Skin of body (tissue), 3 donors: ENCODE measurements at places on chromosomes 3 and 15.

GRCh38 chr3:127690823-127691452 lies 18.2 kb downstream of the ABTB1 start:
- no peak for DNase-seq

- DNase-seq: peak; percentile 73
Measured at GRCh38 chr3:133040696-133041523, 2.7 kb downstream of the TMEM108 start.

DNA sequence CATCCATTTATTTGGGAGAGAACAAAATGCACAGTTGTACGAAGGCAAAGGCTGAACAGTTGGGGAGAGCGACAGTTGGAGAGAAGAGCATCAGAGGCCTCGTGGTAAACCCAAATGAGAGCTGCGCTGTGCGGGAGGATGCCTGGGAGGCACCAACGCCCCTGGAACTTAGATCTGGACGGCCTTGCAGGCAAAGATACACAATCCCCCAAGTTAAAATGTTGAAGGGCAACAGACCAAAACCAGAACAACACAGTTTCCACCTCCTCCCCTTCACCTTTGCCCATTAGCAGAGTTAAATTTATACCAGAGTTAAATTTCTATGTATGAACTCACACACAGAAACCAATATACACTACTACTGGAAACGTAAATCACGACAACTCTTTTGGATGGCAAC lies 339.6 kb downstream of the RORA start:
- DNase-seq: no peak

DNA sequence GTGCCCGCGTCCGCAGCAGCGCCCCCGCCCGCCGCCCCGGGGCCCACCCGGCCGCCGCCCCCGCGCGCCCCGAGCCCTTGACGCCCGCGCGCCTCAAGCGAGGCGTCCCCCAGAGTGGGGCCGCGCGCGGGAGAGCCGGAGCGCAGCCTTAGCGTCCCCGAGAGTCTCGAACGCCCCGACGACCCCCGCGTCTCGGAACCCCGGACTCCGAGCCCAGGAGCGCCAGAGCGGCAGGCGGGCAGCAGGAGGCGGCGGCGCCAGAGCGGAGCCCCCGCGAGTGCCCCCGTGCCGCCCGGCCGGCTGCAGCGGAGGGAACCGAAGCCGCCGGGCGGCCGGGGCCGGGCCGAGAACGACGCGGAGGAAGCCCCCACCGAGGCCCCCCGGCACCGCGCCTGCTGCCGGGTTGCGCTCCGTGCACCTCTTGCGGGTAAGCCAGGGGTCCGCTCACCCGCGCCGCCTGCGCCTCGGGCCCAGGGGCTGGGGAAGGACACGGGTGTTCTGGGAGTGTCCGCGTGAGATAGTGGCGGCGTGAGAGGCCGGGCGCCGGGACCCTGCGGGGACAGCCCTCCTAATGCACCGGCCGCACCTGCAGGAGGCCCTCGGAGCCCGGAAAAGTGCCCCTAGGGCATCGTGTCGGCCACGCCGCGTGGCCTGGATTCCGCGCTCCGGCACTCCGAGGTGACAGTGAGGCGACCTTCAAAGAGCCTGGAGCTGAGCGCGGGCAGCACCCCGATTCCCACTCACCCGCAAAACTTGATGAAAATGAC lies 52.0 kb upstream of the ULK4 start:
- no peak for DNase-seq

- DNase-seq: no peak
Measured at GRCh38 chr15:48966595-48967301, 3.0 kb upstream of the SHC4 start.

GRCh38 chr3:45552031-45552793 lies 42.3 kb upstream of the LIMD1 start:
- no peak for DNase-seq

- DNase-seq: no peak
Measured at GRCh38 chr3:197408177-197408957, 110.0 kb upstream of the DLG1 start.

DNA sequence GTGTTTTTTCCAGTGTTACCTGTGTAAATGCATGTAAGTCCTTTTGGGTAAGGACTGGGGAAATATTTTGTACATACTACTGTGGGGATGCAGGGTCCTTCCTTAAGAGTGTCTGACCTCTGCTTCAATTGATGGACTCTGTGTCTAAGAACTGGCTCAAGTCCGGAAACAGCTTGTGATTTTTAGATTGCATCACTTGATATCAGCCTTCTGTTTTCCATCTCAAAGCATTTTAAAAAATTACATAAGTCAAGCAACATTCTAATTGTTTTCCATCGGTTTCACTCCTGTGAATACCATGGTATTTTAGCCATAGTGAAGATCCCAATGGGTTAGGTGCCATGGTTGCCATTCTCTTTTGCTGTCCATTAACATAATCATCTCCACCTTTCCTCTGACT lies 597.6 kb downstream of the SQOR start:
- DNase-seq: no peak

- DNase-seq: no peak
Measured at GRCh38 chr3:78249294-78249693, 1209.4 kb downstream of the ROBO2 start.

DNA sequence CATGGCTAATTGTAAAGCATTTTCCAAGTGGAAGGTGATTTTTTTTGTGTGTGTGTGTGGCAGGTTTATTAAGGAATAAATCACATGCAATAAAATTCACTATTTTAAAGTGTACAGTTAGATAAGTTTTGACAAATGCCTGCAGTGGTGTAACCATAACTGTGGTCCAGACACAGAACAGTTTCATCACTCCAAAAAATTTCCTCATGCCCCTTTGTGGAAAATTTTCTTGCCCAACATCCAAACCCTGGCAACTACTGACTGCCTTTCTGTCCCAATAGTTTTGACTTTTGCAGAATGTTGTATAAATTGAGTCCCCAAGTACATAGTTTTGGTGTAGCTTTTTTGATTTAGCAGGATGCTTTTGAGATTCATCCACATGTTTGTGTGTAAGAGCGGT lies 135.1 kb upstream of the KLHL25 start:
- DNase-seq: no peak

DNA sequence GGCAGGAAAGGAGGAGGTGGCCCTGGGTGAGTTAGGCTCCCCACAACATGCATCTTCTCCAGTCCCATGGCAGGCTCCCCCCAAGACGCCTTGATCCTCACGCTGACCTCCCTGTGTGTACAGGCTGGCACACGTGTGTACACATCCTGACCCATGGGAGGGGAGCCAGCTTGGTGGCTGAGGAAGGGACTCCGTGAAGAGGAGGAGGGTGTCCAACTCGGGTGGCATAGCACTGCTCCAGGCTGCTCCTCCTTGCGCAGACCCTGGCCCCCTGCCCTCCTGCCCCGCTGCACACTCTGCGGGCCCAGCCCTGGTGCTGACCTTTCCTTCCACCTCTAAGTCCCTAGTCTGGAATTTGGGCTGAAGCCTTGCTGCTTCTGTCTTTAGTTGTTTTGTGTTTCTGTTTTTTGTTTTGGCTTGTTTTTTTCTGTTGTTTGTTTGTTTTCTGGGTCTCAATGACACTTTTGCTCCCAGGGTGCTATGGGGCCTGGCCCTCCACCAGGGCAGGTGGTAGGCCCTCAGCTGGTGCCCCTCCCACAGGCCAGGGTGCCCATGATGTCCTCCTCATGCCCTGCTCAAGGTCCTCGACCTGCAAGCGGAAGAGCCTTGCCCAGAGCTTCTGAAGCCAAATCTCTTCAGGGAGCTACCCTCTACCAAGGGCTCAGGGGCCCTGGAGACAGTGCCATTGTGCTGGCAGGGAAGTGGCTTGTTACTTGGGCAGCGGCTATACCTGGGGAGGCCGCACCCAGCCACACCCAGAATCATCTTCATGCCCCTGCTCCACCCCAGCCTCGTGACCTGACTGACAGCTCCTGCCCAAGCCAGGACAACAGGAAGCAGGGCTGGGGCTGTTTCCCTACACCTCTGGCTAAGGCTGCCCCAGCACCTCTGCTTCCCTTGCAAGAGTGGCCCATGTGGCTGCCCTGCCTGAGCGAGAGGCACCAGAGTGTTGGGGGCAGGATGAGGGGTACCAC lies 5.1 kb downstream of the EPHB3 start:
- no peak for DNase-seq

DNA sequence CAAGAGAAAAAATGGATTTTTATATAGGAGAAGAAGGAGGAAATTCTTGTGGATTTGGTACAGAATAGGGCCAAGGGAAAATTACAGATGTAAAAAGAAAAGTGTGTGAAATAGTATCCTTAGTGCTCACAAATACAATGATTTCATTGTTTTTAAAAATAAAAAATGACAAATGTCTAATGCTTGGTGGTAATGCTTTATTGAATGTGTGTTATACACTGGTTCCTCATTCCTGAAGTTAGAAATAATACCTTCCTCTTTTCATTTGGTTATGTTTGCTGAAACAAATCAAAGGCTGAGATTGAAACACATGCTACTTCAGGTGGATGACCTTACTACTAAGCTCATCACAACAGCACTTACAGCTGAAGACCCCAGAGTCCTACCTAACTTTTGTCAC lies 37.7 kb upstream of the CCR2 start:
- DNase-seq: no peak

DNA sequence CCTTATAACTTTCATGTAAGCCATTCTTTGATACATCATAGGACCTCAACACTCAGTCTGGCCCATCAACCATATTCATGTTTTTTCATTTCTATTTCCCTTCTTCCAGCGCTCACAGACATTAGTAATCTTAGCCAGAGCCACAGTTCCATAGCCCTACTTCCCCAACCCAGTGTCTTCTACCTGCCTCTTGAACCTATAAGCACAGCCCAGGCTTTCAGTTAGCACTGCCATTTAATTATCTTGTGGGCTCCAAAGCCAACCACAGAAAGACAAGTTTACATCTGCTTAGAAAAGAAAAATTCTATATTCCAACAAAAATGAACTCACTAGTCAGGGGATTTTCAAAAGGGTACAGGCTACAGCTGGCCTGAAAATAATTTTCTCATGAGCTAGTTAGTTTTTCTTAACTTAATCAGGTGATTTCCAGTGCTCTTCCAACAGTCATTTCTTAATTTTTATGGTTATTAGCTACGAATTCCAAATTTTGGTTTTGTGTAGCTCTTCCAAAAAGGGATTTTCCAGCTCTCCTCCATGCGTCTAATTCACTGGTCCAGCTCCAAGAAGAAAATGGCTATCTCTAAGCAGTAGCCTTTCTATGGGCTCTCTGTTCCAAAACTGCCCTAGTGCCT lies 13.7 kb downstream of the CD200 start:
- DNase-seq: no peak

DNA sequence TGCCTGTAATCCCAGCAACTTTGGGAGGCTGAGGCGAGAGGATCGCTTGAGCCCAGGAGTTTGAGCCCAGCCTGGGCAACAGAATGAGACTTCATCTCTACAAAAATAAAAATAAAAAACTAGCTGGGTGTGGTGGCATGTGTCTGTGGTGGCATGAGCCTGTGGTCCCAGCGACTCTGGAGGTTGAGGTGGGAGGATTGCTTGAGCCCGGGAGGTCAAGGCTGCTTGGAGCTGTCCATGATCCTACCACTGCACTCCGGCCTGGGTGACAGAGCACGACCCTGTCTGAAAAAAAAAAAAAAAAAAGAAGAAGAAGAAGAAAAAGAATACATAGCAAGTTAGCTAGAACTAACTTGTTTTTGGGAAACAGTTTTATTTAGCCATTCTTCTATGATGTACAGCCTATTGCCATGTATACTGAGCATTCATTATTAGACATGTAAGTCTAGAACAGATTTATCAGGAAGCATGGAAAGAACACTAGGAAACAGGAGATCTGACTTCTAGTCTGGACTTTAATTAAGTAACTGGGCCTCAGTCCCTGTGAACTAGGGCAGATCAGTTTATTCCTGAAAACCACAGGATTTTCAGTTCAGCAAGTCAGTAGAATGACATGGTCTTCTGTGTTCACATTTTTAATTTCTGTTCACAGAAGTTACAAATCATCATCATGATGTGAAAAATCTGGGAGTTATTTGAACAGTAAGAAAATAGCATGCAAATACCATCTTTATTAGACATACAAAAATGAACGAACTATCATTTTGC lies 65.5 kb downstream of the KAT2B start:
- DNase-seq: no peak

DNA sequence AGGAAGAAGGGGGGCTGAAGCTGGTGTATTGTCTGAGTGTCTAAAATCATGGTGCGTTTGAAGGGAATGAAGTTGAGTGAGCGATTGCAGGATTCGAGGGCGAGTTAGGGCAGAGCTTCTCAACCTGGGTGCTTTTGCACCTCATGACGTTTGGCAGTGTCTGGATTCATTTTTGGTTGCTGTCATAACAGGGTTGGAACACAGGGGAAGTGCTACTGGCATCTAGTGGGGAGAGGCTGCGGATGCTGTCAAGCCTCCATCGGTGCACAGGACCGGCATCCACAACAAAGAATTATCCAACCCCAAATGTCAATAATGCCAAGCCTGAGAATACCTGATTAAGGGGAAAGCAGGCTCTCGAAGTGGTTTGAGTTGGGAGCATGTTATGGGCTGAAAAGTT lies 120.0 kb downstream of the SLCO3A1 start:
- DNase-seq: no peak

DNA sequence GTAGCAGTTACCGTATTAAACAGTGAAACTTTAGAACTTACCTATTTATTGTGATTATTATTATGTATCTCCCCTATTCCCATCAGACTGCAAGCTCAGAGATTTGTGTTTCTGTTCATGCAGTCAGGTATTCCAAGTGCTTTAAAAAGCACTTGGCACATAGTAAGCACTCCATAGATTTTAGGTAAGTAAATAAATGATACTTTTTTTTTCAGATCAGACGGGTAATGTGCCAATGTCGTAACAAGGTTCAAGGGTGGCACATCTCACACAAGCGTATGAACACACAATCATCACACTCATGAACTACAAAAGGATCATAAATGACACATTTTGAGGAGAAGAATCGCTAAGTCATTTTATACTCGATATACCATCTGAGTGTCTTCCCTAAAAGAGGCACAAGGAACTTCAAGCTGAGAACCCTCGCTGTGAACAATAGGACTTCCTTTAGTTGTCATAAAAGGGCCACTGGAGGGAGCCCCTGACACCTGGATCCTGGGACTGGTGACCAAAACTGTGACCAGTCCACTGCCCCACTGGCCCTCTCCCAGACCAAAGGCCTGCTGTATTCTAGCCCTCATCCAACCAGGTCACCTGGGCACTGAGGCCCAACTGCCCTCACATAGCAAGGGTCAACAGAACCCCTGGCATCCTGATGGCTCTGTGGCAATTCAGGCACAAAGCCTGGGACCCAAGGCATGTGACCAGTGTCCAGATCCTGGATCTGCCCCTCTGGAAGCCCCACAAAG lies 32.1 kb downstream of the KIF9 start:
- no peak for DNase-seq

DNA sequence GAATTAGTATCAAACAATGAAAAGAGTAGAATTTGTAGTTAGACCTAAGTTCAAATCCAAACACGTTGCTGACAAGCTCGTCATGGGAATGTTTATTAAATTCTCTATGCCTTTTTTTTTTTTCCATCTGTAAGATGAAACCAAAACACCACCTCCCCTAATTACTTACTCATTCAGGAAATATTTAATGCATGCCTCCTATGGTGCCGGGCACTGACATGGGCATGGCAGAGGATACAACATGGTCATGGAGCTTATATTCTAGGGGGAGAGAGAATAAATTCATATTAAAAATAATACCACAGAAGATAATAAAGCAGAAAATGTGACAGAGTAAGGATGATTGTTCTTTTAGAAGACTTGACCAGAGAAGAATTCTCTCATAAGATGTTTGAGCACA lies 215.8 kb downstream of the RYR3 start:
- DNase-seq: no peak

GRCh38 chr3:196641333-196642054 lies 2.0 kb downstream of the NRROS start:
- DNase-seq: no peak

- DNase-seq: no peak
Measured at GRCh38 chr3:62705721-62706120, 169.5 kb downstream of the CADPS start.

GRCh38 chr3:194999491-194999890 lies 271.5 kb downstream of the XXYLT1 start:
- no peak for DNase-seq
